A549 (cell line): ENCODE measurements at places on chromosomes 2 and 18.
A peak's percentile ranks its signal among the peaks of the same experiment; 100 is the strongest.

DNA sequence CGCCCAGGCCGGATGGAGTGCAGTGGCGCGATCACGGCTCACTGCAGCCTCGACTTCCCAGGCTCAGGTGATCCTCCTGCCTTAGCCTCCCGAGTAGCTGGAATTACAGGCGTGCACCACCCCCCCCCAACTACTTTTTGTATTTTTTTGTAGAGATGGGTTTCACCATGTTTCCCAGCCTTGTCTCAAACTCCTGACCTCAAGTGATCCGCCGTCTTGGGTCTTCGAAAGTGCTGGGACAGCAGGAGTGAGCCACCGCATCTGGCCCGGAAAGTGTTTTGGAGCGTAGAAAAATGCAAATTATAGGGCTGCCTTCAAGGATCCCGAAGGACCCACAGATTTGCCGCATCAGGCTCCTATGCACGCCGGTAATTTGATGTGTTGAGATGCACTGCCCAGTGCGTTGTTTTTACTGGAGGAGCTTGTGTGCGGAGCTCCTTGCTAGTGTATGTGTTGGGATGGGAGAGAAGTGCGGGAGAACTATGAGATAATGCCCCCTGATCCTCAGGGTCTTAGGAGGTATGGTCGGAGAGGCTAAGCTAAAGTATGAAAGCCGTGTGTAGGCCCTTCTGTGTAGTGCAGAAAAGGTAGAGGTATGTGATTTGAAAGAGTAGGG is 1.2 kb upstream of the CLASP1 start:
- DNase-seq: no peak

DNA sequence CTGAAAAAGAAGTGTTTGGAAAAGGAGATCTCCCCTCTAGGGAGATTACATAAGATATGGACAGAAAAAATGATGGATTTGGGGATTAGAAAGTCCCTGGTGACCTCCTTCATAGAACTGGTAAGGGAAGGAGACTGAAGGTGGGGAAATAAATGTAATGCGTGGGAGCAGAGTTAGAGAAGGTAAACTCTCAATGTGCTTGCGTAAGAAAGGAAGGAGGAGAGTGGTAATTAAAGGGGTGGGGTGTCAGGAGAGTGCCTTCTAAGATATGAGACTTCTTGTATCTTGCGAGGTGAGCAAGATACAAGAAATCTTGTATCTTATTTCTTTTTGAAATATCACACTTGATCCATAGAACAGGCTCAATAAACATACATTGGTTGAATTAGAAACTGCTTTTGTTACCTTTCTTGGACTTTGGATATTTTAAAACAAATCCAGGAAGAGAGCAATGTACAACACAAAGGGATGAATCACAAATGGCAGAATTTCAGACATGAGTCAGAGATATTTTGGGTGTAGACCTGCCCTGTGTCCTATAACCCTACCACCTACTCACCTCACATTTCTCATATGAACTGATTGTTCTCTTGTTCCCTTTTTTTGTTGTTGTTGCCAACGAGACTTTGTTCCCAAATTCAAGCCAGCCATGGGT is 342.4 kb downstream of the INSIG2 start:
- DNase-seq: no peak

GRCh38 chr2:68925295-68925896 is 27.3 kb downstream of the GKN2 start:
- peak; percentile 68 for DNase-seq

- no peak for DNase-seq
These were observed 145.7 kb downstream of the SMAD7 start for GRCh38 chr18:48804856-48805610.

- DNase-seq: no peak
These were observed 165.3 kb upstream of the STK17B start for GRCh38 chr2:196336715-196337114.

GRCh38 chr2:70648961-70649360 is 95.3 kb upstream of the TGFA start:
- DNase-seq: no peak

DNA sequence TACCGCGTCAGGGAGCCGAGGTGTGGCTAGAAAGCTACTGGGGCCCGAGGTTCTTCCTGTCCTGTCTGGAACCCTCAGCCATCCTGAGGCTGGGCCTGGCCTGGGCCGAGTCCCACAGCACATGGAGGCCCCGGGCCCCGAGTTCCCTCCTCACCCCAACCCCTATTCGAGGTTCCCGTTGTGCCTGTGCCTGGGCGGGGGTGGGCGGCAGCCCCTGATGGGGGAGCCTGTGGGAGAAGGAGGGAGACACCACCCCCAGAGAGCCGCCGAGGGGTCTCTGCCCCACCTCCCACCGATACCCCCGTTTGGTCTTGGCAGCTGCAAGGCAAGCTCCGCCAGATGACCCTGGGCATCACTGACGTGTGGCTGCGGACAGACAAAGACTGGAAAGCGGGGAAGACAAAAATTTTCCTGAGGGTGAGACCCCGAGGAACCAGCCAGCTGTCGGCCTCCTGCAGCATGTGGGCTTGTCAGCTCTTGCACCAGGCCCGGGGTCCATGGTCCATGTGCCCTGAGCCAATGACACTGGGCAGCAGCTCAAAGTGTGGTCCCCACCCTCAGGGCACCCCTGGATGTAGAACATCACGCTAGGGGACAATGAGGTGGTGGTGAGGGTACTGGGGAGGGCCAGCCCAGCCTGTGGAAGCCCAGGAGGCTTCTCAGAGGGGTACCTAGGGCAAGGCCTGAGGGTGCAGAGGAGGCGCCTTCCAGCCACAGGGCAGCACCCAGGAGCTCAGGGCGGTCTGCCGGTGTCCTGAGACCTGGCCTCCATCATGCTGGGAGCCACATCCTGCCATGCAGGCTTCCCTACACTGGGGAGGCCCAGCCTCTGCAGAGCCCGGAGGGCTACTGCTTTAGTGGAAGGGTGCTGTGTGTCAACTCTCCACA is 52.5 kb upstream of the GPR17 start:
- DNase-seq: no peak

GRCh38 chr2:166084301-166084700 is 43.5 kb downstream of the SCN1A start:
- DNase-seq: no peak

- no peak for DNase-seq
These were observed 1040.4 kb upstream of the CDH2 start for GRCh38 chr18:29217124-29217915.

GRCh38 chr2:98598781-98599428 is 9.4 kb downstream of the COA5 start:
- DNase-seq: no peak
